ENCODE measurements at places on chromosomes 3 and 15.

GRCh38 chr15:91849749-91850161 lies 3.8 kb upstream of the SLCO3A1 start:
- no peak for DNase-seq

- no peak for DNase-seq
Observed at GRCh38 chr3:178246004-178246403, 290.2 kb upstream of the KCNMB2 start.

DNA sequence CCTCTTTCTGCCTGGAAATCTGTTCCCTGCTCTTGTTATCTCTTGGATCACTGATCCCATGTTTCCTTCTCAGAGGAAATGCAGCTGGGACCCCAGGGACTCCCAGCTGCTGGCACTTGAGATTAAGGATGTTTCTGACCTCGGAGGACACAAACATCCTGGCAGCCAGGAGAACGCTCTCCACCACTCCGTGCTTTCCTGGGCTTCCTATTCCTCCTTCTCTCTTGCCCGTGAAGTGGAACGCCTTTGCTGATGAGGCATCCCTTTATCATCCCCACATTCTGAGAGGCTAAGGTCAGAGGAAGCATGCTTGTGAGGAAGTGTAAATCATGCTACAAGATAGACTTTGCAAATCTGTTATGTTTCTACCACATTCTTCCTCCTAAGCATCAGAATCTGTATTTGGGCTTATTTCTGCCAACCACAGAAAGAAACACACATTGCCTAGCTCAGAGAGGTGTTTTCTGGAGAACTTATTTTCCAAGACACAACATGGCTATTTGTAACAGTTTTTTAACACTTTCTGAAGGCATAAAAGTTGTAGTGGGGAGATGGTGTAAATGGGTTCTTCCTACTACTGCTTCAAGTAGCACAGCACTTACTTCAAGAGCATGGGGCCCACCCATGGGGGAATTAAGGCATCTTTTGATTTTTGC lies 25.6 kb upstream of the LDHAL6B start:
- no peak for DNase-seq

DNA sequence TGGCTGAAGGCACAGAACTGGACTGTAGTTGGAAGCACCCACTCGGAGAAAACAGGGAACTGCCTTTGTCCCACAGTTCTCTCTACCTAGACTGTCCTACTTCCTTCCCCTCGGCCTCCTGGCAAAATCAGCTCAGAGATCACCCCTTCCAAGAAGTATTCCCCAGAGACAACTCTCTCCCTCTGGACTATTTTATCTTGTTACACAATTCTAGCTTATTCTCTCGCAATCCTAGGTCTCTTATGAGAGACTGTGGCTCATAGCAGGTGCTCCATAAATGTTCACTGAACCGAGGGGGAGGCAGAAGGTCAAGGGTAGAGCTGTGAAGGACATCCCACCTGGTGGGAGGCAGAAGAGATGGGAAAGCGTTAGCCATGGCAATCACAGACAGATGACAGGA lies 10.6 kb downstream of the HEG1 start:
- DNase-seq = no peak

- peak; percentile 85 for DNase-seq
Observed at GRCh38 chr3:52831500-52832301, 1.2 kb upstream of the ITIH4 start.

DNA sequence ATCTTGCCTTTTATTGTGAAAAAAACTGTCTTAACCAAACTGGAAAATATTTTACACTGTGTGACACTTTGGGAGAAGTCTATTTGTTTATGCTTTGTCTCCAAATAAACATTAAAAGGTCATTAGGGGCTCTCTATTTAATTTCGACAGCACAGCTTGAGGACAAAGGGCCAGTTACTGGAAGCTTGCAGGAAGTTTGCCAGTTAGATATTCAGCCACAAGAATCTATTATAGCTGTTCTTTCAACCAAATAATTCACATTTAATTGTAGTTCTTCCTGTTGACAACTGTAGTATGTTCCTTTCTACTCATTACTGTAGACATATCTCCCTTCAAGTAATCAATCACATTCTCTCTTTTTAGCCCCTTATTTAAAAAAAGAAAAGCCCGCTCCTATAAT lies 6.1 kb downstream of the CP start:
- no peak for DNase-seq

Data from HS-27A (cell line).